ENCODE measurements at places on chromosomes 5 and 9.

GRCh38 chr5:100913298-100913697 lies 10.2 kb upstream of the ST8SIA4 start:
- DNase-seq: no peak

GRCh38 chr5:72438141-72438540 lies 69.1 kb downstream of the ZNF366 start:
- DNase-seq: no peak

GRCh38 chr9:137982200-137982599 lies 104.6 kb downstream of the CACNA1B start:
- DNase-seq: no peak

DNA sequence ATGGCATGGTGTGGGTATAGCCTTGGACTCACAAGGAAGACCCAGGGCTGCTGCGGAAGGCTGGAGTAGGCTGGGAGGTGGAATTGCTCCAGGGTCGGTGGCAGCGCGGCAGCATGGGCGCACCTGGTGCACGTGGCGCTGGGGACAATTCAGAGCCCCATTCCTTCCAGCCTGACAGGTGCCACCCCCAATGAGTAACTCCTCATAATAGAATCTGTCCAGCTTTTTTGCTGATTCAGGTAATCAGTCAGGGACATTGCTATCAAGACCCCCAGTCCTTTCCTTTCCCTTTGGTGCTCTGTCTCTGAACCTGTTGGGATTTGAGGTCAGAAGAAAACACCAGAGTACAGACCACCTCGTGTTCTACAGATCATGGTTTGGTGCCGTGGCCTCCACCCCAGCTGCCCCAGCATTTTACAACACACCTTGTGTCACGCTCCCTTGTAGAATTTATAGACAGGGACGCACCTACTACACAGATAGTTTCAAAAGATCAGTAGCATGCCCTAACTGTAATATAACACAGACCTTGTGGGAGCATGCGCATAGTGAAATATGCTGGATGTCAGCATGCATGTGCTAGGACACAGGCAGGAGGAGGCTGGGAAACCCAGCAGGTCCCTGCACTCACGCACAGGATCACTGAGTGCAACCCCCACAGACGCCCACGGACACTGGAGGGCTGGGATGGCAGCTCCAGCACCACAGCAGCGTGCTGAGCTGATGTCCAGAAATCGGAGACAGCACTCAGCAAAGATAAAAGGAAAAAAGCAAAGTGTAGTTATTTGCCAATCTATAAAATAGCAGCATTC lies 47.9 kb upstream of the CTSL start:
- no peak for DNase-seq

DNA sequence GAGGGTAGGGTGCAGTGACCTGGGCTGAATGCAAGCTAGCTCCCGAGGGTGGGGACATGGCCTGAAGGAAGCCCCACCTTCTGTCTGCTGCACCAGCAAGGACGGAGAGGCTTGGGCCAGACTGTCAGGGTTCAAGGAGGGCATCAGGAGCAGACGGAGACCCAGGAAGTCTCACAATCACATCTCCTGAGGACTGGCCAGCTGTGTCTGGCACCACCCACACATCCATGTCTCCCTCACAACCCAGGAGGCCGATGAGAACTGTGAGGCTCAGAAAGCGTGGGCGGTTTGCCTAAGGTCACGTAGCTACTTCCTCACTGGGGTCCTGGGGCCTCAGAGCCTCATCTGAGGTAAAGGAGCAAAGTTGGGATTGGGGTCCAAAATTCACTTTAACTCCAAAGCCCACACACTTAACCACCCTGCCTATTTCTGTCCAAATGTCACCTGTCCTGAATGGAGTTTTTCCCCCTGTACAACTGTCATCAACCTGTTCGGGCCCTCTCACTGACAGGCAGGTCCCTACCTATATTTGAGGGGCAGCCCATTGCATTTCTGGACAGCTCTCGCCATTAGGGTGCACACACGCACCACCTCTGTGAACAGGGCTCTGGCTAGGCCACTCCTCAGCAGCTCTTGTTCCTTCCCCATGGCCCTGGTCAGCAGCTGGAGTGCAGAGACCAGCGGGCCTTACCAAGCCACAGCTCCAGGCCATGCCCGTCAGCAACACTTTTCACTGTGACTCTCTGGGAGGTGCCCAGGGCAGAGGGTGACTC lies 3.4 kb downstream of the IL13 start:
- DNase-seq: peak; percentile 61

GRCh38 chr5:932628-933250 lies 40.1 kb downstream of the TRIP13 start:
- DNase-seq: peak; percentile 51

- DNase-seq: no peak
Measured at GRCh38 chr5:149417711-149418368, 38.7 kb upstream of the IL17B start.

DNA sequence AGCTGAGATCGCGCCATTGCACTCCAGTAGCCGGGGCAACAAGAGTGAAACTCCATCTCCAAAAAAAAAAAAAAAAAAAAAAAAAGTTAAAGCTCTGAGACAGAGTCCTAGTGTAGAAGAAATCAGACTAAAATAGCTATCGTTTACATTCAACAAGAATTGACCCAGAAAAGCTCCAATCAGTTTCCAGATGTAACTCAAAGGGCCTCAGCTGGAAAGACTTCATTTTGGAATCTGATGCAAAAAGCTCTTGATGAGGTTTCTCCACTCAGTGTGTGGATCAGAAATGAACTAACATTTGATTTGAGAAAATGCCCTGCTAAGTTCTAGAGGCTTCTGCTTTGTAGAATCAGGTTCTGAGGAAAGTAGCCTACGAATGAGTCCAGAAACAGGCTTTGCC lies 7.2 kb upstream of the C1QTNF2 start:
- no peak for DNase-seq

GRCh38 chr9:134678666-134679443 lies 37.3 kb downstream of the COL5A1 start:
- no peak for DNase-seq

- DNase-seq: no peak
Measured at GRCh38 chr9:98275159-98275558, 19.7 kb upstream of the TBC1D2 start.

DNA sequence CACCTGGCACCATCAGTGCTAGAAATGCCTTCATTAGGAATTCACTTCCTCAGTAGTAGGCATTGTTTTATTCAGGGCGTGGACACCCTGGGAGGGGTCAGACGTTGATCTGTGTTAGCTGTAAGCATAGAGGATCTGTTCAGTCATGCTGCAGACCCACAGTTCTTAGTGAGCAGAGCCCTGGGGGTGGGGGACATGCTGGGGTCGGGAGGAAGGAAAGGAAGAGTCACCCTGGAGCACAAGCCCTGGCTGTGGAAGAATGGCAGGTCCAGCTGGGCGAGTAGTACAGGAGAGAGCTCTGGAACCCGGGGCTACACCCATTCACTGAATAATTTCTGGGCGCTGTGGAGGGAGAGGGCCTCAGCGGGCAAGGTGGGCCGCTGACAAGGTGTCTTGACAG lies 172.5 kb downstream of the FSTL4 start:
- no peak for DNase-seq

DNA sequence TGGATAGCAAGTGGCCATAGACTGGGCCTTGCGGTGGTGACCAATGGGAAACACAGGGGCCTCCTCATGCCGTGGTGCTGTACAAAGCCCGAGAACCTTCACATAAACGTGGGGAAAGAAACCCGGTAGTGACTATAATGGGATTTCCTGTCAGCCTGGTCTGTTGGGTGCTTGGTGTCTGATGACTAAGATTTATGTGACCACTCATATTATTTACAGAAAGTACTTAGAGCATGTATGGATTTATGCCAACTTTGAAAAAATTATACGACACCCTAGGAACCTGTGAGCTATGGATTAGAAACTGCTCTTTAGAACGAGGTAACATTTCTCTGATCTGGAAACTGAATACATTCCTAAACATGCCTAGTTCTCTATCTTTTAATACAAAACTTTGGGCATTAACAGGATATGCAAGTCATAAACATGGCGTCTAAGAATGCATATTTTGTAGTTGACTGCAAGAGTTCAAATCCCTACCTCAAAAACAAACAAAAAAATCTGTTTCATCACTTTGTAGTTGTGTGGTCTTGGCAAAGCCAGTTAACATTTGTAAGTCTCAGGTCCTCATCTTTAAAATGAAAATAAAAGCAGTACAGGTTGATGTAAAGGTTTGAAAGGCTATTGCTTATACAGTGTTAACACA lies 85.4 kb downstream of the TMEM167A start:
- no peak for DNase-seq

GRCh38 chr5:179870403-179870903 lies 11.8 kb upstream of the MRNIP start:
- DNase-seq: no peak

GRCh38 chr5:176530983-176531901 lies 6.0 kb downstream of the RNF44 start:
- peak; percentile 71 for DNase-seq

DNA sequence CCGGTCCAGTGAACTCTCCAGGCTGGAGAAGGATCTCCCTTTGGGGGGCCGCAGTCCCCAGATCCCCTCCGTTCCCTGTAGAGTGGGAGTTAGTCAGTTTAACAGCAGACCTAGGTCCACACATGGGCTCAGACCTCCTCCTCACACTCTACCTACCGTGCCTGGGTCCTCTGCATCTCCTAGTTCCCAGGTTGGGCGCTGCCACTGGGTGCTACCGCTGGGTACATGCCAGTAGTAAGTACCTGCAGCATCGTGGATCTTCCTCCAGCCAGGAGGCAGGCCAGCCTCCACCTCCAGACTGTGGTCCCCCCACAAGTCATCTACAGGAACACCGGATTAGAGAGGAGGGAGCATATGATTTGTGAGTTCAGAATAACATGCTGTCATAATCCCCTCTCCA lies 802 bp downstream of the APBB3 start:
- DNase-seq: peak; percentile 56

DNA sequence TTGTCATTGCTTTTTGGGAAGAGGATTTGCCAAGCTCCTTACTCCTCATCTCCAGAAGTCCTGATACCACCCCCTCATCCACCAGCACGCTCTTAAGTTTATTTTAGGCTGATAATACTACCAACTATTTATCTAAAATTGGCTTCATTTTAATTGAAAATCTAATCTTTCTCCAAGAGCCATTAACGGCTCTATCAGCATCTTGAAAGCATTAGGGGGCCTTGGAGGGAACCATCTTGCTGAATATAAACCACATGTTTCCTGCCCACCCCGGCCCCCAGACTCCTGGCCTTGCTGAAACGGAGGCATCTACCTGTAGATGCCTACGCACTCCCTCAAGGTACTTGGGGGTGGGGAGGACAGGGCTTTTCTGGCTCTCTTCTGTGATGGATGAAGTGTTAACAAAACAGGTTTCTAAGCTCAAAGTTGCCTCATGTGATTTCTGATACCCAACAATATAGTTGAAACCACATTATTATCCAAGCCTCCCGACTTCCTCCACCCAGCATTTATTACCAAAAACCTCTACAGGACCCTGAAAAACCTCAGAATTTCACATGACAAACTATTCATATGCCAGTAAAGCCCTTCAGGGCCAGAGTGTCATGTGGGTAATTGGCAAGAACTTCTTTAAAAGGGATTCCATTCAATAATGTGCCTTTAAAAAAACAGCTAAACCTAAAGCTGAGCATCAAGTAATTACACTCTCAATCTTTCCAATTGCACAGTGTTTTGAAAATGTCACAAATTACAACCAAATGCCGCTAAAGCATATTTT lies 96.7 kb downstream of the SAXO1 start:
- DNase-seq: no peak

DNA sequence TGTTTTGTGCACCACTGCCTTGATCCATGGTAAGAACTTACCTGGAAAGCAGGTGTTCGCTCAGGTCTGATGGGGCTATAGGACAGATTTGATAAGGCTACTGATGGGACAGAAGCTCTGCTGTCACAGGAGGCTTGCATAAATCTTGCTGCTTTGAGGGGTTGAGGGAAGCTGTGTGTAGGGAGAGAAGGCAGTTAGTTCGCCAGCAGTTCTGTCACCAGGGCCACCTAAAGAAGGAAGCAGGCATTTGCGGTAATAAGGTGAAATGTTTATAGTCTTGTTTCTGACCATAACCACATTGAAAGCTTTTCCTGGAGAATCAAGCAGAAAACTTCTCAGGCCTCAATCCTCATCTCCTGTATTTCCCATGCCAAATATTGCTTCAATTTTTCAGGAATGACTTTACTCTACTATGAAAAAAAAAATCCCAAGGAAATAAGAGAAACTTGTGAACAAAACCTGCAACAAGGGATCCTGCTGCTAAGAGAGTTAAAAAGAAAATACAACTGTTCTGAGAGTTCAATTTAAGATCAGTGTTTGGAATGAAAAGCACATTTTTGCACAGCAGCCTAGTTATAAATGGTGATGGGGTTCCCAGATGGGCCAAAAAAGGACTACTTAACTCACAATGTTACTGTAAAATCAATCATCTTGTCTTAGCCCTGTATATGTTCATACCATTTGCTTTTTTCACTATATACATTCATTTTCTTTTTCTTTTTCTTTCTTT lies 122.0 kb upstream of the RANBP3L start:
- no peak for DNase-seq

DNA sequence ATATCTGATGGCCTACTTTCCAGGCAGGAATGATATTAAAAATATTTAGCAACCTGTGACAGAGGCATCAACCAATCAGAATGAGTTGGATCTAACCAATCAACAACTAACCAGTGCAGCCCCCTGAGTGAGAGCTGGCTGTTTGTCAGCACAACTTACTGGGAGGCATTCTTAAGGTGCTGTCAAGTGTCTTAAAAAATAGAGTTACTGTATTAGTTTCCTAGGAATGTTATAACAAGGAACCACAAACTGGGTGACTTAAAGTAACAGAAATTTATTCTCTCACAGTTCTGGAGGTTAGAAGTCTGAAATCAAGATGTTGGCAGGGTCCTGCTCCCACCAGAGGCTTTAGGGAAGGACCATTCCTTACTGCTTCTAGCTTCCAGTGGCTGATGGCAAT lies 85.2 kb downstream of the ATG10 start:
- DNase-seq: no peak

- no peak for DNase-seq
Measured at GRCh38 chr5:132003170-132003744, 8.2 kb downstream of the ACSL6 start.

GRCh38 chr9:111691672-111692329 lies 30.4 kb downstream of the GNG10 start:
- DNase-seq: no peak

- no peak for DNase-seq
Measured at GRCh38 chr5:36908544-36909260, 32.1 kb downstream of the NIPBL start.

DNA sequence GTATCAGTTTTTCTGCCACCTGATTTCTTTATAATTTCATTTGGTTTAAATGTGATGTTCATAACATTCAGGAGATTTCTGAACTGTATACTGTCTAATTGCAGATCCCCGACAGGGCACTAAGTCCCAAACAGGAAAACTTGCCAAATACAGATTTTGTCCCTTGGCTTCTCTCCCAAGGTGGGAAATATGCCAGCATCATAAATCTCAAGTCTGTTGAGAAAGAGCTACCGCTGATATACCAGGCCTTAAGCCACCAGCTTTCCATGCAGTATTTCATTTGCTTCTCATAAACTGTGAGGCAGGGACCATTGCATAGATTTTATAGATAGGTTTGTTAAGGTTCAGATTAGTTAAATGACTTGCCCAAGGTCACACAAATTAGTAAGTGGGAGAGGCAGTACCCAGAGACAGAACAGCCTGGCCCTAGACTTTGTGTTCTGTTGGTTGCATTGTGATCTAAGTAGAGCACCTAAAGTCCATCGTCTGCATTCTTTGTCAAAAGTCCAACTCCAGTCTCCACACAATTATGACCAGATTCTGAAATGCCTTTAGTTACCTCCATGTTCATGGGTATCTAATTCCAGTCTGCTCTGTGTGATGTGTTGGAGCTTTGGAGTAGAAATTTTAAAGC lies 16.2 kb downstream of the GPR21 start:
- no peak for DNase-seq
